Tibial nerve (tissue), 4 donors: ENCODE measurements at places on chromosomes 11 and 22. TPM values are rescaled to one million over a fixed set of nuclear protein-coding genes. Genes with fewer than 3 reads are reported as not detected.

Gene SAA4
- not detected for total RNA-seq

Gene NPAS4
- total RNA-seq = not detected

DNA sequence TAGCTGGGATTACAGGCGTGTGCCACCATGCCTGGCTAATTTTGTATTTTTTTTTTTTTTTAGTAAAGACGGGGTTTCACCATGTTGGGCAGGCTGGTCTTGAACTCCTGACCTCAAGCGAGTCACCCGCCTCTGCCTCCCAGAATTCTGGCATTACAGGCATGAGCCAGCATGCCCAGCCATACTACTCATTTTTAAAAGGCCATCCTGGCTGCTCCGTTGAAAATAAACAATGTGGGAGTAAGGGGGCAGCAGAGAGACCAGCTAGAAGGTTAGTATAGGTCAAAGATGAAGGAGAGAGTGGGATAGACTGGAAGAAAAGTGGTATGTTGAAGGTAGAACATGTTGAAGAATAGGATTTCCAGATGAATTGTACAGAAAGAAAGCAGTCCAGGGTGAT, 17.6 kb upstream of the LIN7C start:
- no peak for DNase-seq

Gene FOLR2
- 37.4 TPM for total RNA-seq

DNA sequence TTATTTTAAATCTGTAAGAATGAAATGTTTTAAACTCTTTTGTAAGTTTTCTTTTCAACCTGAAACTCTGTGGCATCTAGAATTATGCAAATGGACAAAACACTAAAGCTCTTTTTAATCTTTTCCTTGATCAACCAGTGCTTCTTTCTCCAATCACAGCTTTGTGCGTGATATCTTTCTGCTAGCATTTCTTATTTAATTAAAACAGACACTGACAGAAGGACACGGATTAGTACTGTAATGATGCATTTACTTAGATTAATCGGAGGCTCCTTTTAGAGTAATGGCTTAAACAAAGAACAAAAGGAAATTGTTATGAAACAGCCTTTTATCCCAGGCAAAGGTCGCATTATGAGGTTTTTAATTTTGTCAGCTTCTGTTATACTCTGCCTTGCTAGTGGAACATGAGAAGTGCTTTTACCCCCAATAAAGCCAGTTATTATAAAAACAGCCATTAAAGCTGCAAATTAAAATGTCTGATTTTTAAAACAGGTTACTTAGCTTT, 48.5 kb upstream of the SOX6 start:
- DNase-seq = no peak

DNA sequence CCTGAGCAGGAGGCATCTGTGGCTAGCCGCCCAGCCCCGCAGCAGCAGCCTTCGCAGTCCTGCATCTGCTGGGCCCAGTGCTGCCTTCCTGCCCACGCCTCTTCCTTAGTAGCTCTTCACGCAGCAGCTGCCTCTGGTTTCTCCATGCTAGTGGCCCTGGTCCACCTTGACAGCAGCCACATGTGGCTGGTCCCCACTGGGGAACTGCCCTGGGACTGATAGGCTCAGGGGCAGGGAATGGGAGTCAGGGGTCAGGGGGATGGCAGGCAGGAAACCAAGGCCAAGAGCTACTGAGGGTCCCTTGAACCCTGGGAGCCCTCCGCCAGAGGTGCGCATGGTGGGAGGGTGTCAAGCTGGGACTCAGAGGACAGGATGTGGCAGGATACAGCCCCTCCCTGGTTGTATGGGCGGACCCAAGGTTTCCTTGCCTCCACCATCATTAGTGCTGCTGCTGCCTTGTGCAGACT, 99.4 kb upstream of the PITPNB start:
- peak; percentile 7 for DNase-seq
